ENCODE measurements at places on chromosomes 6 and 20.

DNA sequence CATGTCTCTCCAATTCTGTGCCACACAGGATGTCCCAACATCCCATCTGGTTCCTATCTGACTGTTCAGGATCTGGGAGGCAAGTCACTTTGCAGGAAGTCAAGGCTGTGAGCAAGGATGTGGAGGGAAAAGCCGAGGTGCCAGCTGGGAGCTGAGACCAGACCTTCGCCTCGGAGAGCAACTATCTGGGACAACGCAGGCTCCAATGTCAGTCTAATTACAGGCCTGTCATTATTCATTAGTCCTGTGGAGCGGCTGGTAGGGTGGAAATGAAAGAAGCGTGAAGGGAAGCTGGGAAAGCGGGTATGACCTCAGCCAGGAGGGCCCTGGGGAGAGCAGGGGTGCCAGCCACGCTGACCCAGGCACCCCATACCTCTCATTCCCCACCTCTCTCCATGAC is 147.3 kb downstream of the UNC5CL start:
- DNase-seq = no peak

DNA sequence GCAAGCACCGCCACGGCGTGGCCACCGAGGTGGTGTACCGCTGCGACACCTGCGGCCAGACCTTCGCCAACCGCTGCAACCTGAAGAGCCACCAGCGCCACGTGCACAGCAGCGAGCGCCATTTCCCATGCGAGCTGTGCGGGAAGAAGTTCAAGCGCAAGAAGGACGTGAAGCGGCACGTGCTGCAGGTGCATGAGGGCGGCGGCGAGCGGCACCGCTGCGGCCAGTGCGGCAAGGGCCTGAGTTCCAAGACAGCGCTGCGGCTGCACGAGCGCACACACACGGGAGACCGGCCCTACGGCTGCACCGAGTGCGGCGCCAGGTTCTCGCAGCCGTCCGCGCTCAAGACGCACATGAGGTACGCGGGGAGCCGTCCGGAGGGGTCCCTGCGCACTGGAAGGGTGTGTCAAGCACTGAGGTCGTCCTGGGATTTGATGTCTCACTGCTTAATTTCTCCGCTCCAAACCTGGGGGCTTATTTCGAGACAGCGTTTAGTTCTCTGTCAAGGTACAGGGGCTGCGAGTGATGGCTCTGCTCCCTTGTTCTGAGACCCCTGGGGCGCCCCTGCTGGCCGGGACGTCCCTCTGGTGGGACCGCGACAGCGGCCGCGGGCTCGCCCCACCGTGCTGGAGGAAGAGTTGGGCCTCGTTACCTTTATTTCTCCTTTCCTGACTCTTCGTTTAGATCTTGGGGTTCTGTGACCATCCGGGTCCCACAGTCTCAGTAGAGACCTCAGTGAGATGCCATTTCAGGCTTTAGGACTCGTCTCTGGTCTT is 3.6 kb downstream of the GZF1 start:
- no peak for DNase-seq

- DNase-seq = no peak
Measured at GRCh38 chr20:25469558-25469957, 62.1 kb downstream of the GINS1 start.

DNA sequence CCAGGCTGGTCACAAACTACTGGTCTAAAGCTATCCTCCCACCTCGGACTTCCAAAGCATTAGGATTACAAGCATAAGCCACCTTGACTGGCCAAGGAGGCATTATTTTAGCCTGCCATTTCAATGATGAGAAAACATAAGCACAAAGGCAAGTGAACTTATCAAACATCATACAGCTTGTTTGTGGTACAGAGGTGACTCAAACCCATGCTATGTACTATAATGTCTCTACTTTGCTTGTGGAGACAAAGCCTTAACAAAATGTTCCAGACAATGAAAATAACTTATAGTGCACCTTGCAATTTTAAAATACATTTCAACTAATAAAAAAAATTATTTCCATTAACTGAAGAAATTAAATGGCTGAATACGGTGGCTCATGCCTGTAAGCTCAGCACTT is 26.2 kb downstream of the HDAC2 start:
- DNase-seq = no peak

GRCh38 chr20:35561268-35561667 is 19.4 kb downstream of the ERGIC3 start:
- peak; percentile 54 for DNase-seq

GRCh38 chr6:106799031-106799894 is 169.9 kb downstream of the QRSL1 start:
- DNase-seq = no peak

DNA sequence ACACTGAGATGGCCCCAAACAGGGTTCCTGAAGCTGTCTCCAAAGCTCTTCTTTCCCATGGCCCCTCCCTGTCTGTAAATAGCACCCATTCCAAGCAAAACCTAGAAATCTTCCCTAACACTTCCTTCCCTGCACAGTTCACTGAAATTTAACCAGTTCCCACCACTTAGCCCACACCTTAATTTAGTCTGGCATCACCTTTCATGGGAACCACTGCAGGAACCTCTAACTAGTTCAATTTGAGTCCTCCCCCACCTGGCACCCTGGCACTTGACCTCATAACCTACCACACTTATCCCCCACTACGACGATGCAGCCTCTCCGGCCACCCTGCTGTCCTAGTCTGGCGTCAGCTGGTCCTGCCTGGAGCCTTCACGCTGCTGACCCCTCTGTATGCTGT is 278.7 kb downstream of the GMDS start:
- no peak for DNase-seq

DNA sequence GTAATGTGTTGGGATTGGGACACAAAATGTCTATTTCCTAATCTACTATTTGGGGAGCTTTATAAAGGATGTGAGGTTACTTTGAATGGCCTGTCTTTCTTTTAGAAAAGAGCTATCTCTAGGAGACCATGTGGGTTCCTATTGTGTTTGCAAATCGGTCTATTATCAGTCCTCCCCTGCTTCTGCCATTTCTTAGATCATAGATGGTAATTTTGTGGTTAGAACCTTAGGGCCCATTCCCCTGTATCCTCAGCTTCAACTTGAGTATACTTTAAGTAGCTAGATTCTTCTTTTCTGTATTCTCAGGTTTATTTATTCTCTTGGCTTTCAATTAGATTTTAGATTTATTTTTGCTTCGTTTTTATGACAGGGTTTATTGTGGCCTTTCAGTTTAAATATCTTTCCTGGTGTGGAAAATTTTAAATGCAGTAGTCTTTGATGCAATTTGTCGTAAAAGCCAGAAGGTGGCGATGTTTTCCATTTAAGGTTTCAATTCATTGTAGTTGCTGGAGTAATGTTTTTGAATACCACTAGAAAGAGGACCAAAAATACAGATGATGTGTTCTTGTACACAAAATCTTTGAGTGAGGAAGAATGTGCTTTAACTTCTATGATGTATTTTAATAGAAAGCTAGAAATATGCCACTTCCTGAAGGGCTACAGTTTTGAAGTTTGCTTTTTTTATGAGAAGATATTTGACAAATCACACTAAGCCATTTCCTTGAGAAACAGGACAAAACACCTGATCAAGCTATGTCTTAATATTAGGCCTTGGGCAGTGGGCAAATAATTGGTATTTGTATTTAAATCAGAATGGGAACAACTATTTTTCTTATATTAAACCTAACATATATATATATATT is 20.3 kb downstream of the TBPL1 start:
- no peak for DNase-seq

GRCh38 chr6:36296240-36296639 is 26.4 kb downstream of the PNPLA1 start:
- no peak for DNase-seq

- DNase-seq = no peak
Measured at GRCh38 chr20:58256842-58257241, 28.4 kb upstream of the ANKRD60 start.

DNA sequence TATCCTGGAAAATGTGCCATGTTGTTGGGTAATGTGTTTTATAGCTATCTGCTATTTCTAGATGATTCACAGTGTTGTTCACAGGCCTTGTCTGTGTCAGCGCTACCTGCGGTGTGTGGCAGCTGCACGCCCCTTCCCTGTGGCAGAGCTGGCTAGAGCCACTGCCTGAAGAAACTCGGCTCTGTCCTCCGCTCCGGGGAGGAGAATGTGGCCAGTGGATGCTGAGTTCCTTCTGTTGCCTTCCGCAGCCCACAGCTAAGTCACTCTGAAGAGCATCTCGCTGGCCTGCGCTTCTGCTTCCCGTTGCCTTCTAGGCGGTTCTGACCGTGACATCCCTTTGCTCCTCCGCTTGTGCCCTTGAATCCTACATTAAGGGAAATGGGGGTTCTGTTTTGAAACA is 135.1 kb downstream of the PLG start:
- no peak for DNase-seq

DNA sequence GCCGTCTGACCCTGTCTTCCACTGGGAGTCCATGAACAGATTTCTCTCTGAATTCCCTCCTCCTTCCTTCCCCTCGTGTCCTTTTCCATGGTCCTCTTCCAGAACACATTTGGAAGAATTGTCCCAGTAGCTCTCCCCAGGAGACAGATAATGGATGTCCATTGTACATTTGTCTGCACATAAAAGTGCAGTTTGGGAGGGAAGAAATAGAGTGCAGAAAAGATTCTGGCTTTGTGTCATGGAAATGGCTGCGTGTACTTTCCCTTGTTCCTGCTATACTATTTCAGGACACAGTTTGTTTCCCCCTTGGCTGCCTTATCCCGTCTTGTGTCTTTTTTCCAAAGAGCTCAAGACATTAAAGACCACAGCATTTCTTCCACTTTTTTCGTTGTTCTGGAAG is 127.6 kb downstream of the SYNDIG1 start:
- no peak for DNase-seq

- DNase-seq = no peak
Measured at GRCh38 chr6:108987156-108987555, 107.5 kb downstream of the SESN1 start.

DNA sequence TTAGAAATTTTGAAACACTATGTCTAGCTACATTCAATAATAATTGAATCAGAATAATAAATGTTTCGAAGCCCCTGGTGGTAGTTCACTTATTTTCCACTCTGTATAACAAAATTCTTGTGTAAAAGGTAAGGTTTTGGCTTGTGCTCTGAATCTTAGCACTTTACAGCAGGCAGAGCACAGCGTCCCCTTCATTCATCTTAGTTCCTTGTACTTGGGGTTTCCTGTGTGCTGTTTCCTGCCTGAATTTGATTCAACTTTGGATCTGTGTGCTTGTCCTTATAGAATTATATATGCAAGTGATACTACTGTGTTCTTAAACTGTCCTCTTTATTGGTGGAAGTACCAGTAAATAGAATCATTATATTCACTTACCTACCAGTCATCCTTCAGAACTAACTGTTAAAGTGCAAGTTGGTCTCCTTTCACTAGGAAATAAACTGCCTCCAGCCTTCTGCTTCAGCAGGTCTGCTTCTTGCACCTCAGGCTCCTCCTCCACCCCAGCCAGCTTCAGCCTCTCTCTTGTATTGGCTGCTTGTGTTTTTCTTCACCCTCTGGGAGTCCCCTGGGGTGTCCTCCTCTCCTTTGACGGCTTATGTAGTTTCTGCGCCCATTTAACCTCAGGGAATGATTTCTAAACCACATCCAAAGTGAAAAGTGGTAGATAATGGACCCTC is 28.8 kb upstream of the TULP4 start:
- DNase-seq = no peak

- peak; percentile 34 for DNase-seq
Measured at GRCh38 chr6:170091000-170091638, 199.8 kb downstream of the DLL1 start.

Data from left forelimb (tissue), 1 donor.